ENCODE measurements at places on chromosomes 4 and X. TPM values are rescaled to one million over a fixed set of nuclear protein-coding genes. Genes with fewer than 3 reads are reported as not detected.

Gene FAM241A
- 1.4 TPM for total RNA-seq

Gene LDB2
- not detected for total RNA-seq

Gene EREG
- 422 TPM for total RNA-seq

Gene GAGE12J
- not detected for total RNA-seq

Gene SAT1
- total RNA-seq = 426 TPM

Gene GAGE12H
- total RNA-seq = not detected

Gene JAKMIP1
- not detected for total RNA-seq

Gene SERTM2
- not detected for total RNA-seq

Gene XPNPEP2
- total RNA-seq = not detected

Gene CTPS2
- total RNA-seq = 23.2 TPM
